ENCODE measurements at places on chromosomes 7 and 10.

DNA sequence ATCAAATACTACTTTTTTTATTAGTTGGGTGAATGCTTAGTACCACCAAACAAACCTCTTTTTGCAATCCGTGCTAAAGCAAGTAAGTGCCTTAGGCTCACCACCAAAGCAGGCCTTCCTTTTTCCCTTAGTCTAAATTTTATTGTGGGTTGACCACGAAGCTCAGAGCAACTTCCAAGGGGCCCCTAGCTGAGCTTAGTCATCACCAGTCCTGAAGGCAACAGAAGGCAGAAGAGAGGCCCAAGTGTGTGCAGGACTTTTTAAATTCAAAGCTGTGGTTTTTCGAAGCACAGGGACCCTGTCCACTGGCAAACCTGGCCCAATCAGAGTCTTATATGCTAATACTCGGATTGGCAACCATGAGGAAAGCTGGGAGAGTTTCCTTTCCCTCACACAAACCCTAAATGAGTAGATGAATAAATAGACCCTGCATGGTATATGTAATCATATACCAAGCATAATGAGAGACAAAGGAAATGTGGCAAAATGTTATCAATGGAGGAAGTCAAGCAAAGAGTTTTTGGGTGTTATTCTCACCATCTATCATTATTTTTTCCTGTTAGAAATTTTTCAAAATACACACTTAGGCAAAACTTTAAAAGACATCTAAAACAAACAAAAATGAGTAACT lies 453.2 kb upstream of the GALNT17 start:
- no peak for DNase-seq

DNA sequence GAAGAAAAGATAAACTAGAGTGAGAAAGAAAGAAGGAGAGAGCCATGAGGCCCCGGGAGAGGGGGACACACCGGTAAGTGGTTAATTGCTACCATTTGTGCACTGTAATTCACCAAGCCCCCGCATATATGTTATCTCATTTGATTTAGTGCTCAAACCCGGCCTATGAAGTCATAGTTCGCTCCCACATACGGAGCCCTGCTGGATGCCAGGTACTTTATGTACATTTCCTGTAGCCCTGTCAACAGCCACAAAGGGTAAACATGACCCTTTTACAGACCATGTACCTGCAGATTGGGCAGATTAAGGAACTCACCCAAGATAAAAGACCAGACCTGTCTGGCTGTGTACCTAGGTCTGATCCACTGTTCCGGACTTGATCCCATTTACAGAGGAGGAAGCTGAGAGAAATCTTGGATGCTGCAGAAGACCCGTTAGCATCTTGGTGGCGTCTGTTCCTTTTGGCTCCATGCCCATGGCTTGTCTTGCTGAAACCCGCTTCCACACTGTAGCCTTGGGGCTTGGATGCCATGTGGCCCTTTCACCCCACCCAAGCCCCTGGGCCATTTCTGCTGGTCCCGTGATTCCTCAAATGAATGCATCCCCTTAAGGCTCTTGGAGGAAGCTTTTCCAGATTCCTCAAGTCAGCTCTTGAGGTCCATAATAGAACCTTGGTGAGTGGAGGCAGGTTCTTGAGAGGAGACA lies 32.3 kb downstream of the FAM241B start:
- DNase-seq, result no peak

GRCh38 chr10:80468002-80468401 lies 13.9 kb downstream of the TSPAN14 start:
- no peak for DNase-seq

DNA sequence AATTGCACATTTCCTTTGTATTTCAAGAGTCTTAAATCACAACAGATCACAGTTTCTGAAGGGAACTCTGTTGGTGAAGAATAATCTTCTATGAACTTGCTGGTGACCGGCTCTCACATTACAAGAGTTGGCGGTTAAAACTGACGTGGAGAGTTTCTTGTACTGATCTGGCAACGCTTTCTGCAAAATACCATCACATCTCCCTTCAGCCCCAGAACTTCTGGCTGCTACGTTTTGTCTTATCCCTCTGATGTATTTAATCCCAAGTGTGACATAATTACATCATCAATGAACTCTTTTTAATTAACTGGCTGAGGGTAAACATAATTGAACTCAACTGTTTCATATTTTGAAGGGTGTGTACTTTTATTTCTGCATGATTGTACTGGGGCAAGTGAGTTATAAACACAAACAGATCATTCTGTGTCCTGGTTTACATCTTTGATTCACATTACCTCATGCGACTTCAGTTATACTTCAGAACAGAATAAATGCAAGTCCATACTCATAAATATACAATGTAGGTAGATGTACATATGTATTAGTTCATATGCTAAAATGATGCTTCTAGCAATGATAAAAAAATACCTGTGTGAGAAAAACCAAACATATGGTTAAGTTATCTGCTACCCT lies 105.1 kb upstream of the NPVF start:
- no peak for DNase-seq

DNA sequence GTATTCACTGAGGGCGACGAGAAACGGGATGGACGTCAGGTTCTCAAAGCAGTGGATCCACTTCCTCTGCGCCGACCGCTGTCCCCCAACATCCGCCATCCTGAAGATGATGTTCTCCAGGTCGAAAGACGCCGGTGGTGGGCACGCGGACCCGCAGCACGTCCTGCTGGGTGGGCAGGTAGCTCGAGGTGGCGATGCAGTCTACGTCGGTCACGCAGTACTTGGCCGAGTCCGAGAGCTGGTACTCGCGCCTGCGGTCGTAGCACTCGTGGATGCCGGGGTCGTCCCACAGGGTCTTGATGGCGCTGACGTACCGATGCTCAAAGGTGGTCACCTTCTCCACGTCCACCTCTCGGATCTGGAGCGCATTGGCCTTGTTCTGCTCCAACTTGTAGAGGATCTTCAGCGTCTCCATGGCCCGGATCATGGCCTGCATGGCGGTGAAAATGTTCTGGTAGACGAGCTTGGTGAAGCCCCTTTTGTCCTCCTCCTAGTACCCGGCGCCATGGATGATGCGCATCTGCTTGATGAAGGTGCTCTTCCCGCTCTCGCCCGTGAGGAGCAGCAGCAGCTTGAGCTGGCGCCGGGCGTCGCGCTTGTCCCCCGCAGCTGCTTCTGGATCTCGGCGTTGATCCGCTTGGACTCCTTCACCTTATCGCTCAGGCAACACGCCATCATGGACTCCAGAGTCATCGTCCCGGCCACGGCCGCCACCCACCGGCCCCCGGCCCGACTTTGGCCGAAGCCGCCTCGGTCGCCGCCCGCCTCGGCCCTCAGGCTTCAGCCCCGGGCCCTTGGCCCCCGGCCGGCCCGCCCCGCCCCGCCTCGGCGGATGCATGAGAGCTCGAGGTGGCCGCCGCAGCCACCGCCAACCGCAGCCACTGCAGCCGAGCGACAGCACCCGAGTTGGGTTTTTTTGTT lies 122.9 kb upstream of the KCTD7 start:
- no peak for DNase-seq

DNA sequence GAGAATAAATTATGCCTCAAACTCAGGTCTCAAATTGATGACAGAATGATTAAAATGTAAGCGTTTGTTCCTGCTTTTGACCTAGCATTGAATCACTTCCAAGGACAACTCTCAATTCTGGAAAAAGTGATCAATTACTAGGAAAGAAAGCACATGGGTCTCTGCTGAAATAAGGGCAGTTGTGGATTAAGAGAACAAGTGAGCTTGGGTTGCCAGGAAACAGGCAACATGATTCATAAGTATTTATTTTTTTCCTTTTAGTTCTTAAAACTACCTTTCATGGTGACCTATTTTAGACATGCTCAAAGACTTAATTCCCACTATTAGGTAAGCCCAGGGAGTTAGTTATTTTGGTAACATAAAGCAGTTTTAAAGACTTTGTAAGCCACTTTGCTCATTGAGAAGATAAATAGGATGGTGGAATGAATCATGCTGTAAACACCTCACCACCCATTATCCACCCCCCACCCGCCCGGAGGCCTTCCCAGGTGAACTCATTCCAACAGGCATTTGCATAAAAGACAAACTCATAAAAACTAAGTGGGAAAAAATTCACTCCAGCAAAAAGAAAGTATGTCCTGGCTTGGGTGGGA lies 728.3 kb downstream of the SORCS1 start:
- DNase-seq, result no peak

- no peak for DNase-seq
Observed at GRCh38 chr10:456486-456885, 233.0 kb downstream of the DIP2C start.

GRCh38 chr10:80320377-80320776 lies 30.9 kb upstream of the MAT1A start:
- no peak for DNase-seq

DNA sequence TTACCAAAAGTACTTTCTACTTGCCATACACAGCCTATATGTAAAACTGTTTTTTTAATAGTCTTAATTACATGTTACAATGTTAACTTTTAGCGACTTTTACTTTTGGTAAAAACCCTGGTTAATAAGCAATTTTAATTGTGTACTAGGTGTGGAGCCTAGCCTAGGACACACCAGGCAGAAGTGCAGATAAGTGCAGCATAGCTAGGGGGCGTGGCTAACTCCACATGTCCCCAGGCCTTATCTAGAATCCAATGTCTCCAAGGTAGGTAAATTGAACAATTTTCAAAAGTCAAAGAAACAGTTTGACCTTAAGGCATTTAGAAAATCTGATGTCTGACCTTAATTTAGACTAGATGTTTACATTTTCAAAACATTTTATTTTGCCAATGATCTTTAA lies 858.7 kb downstream of the CCSER2 start:
- DNase-seq, result no peak

DNA sequence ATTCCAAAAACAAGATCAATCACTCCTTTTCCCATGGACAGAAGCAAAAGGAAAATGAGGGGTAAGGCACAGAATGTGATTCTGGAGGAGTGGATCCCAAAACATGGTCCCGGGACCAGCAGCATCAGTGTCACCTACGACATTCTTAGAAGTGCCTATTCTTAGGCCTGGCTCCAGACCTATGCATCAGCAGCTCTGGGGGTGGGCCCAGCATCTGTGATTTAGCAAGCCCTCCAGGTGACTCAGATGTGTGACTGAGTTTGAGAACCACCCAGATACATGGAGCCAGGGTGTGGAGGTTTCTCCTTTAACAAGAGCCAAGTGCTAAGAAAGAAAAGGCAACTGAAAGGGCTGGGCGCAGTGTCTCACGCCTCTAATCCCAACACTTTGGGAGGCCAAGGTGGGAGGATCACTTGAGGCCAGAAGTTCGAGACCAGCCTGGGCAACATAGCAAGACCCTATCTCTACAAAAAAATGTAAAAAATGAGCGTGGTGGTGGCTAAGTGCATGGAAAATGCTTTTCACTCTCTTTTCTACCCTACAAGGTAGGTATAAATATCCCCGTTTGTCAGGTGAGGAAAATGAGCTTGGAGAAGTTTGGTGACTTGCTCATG lies 17.1 kb upstream of the ARPC1A start:
- DNase-seq, result no peak

DNA sequence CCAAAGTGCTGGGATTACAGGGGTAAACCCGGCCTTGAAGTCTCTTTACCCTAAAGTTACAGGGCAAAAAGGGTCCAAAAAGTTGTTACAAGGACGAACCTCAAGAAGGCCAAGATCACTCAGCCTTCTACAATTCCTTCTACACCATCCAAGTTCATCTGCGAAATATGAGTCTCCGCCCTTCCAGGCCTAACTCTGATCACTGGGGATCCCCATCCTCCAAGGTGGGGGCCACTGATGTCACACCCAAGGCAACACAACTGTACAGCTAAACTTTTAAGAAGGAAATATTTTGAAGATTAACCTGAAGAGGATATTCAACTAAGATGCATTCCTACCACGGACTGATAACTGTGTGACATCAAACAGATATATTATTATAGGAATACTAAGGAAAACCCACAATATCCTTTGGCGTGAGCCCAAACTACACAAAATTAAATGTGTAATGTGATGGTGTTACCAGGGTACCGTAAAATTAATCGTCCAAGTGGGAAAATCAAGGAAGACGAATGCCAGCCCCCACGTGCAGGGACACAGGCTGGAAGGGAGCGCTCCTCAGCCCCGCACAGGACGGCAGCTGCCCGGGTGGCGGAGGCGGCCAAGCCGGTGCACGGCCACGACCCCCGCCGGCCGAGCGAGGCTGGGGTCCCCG lies 1.0 kb downstream of the PAXIP1 start:
- DNase-seq, result peak; percentile 44

DNA sequence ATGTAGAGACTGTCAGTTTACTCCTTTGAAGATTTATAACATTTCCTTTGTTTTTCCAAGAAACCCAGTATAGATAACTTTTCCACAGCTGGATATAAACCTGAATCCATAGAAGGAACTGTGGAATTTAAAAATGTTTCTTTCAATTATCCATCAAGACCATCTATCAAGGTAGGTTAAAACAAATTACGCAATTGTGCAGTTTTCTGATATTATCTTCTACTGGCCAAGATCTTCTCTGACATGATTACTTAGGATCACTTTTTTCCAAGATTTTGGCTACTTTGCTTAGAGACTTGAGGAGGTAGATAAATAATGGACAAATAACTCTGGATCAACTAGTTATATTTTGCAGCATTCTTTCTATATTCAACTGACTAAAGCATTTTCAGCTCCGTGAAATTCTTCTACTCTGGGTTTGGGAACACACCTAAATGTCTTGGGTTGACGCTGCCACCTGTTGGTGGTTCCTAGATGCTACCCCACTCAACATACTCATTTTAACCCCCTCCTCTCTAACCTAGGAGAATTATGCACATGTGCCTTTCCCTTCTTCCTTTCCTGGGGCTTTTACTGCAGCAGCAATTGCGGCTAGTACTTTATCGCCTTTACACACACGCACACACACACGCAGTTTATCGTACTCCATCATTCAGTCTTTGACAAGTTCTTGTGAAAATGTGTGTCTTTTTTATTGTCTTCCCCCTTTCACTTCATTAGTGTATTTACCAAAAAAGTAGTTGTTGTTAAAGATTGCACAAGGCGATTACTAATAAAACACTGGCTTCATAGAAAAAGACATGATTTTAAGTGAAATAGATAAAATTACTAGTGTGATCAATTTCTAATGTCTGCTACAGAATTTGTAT lies 32.7 kb downstream of the ABCB5 start:
- DNase-seq, result peak; percentile 61

- no peak for DNase-seq
Observed at GRCh38 chr10:14243221-14243620, 87.5 kb downstream of the FRMD4A start.

- peak; percentile 1 for DNase-seq
Observed at GRCh38 chr10:81843042-81843441, 32.0 kb upstream of the NRG3 start.

GRCh38 chr7:150631084-150631826 lies 930 bp downstream of the GIMAP6 start:
- DNase-seq, result no peak

- DNase-seq, result peak; percentile 81
Observed at GRCh38 chr7:140674356-140674800, 1.6 kb downstream of the ADCK2 start.

- no peak for DNase-seq
Observed at GRCh38 chr7:134890246-134891240, 95.8 kb upstream of the AGBL3 start.

DNA sequence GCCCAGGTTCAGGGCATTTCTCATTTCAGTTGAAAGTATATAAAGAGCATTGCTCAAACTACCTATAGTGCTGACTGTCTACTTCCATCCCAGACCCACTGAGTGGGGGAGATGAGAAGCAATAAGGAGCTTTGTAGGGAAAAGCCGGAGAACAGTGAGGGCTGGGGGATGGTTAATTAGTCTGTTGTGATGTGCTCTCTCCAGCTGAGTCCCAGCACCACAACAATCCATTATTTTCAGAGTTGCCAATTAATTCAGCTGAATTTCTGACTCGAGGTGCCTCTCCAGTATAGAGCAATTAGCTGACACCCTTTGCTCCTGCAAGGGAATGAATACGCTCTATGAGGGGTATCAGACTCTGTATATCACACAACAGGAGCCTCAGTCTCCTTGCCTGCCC lies 1118.6 kb downstream of the SORCS3 start:
- no peak for DNase-seq

- no peak for DNase-seq
Observed at GRCh38 chr7:136293841-136294391, 316.8 kb upstream of the MTPN start.

All from NAMALWA (cell line).